ENCODE measurements at places on chromosomes 12 and 14. TPM values are rescaled to one million over a fixed set of nuclear protein-coding genes. Genes with fewer than 3 reads are reported as not detected.

ANAPC7 gene
- total RNA-seq, result 41.5 TPM

- no peak for DNase-seq
These were observed 73.5 kb upstream of the SAV1 start for GRCh38 chr14:50741567-50741966.

GRCh38 chr14:100578552-100578951 lies 8.7 kb downstream of the BEGAIN start:
- no peak for DNase-seq

GRCh38 chr12:78120866-78121560 lies 290.3 kb downstream of the NAV3 start:
- peak; percentile 44 for DNase-seq

DNA sequence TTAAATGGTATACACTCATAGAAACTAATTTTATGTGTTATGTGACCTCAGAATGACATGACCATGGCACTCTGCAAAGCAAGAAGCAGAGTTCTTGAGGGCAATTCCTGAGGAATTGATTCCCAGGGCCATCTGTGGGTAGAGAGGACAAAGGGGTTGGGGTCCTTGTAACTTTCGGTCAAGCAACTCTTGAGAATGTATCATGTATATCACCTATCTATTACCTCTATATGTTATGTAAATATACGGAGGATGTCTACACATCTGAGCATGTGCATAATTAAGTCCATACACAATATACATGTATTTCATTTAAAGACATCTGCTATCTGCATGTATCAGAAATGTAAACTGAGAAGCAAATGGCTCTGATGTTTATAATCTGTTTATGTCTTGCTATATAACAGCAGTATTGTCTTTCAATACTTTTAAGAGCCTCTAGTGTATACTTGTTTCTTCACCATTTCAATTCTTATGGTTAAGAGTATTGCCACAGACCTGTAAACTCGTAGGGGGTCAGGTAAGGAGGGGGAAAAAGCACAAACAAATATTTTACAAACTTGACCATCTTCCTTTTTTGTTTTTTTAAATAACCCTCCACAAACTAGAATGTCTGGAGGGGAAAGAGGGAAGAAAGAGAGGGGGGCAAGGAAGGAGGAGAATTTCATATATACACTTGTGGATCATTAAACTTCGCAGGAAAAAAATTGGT lies 4.5 kb downstream of the FOXA1 start:
- no peak for DNase-seq

KERA gene
- not detected for total RNA-seq

GRCh38 chr12:24304285-24304684 lies 354.8 kb upstream of the SOX5 start:
- DNase-seq, result no peak

GRCh38 chr14:77270361-77271112 lies 469 bp downstream of the NGB start:
- no peak for DNase-seq

- no peak for DNase-seq
These were observed 26.2 kb downstream of the BCL11B start for GRCh38 chr14:99245564-99246511.

LRP1-AS gene
- not detected for total RNA-seq

SDR9C7 gene
- not detected for total RNA-seq

SLC8A3 gene
- total RNA-seq, result not detected

MUCL1 gene
- total RNA-seq, result not detected

GRCh38 chr12:81095501-81096232 lies 17.8 kb downstream of the ACSS3 start:
- no peak for DNase-seq

DNA sequence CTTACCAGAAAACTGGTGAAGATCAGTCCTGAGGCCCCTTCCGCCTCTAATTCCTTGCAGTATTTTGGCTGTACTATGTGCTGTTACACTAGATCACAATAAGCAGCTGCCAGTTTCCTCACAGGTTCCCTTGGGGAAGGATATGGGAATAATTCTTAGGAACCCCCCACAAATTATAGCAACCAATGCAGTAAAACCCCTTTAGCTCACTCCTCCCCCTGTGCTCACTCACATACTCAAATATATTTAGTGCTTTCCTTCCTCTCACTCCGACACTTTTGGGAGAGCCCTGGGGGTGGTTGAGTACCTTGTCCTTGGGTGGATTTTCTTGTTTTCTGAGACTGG lies 162.7 kb downstream of the ETV6 start:
- DNase-seq, result no peak

DNA sequence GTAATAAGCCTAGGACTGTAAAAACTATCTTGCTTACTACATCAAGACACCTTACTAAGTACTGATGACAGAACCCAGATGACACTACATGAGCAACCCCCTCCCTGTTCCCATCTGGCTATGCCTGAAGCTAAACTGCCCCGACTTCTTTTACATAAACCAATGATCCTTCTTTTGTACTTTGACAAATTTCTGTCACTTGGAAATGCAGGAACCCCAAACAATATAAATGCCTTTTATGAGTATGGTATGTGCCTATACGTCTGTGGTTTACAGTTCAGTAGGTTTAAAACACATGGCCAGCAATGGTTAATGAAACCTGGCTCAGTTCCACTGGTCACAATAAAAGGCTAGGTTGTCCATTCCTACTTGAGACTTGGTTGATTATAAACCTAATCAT lies 6.1 kb downstream of the SYCP3 start:
- DNase-seq, result no peak

GRCh38 chr12:31306866-31307265 lies 19.1 kb downstream of the SINHCAF start:
- no peak for DNase-seq

NKX2-1 gene
- total RNA-seq, result not detected

PLEKHA5 gene
- 11.7 TPM for total RNA-seq

DNA sequence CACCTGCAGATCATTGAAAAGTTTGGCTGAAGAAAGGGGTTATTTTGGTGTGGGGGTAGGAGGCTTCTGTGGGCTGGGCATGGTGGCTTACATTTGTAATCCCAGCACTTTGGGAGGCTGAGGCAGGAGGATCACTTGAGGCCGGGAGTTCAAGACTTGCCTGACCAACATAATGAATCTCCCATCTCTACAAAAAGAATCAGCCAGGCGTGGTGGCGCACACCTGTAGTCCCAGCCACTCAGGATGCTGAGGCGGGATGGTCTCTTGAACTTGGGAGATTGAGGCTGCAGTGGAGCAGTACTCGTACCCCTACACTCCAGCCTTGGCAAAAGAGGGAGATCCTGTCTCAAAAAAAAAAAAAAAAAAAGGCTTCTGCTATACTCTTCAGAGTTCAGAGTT lies 7.0 kb downstream of the DDIT3 start:
- DNase-seq, result no peak

- DNase-seq, result no peak
These were observed 130.7 kb downstream of the SMOC1 start for GRCh38 chr14:70009961-70010360.

SAMD15 gene
- 3.3 TPM for total RNA-seq

GRCh38 chr12:75699728-75700496 lies 188.5 kb upstream of the KRR1 start:
- DNase-seq, result no peak

ERP27 gene
- total RNA-seq, result not detected

JDP2 gene
- 8.8 TPM for total RNA-seq

GRCh38 chr14:28502517-28502916 lies 264.1 kb upstream of the FOXG1 start:
- no peak for DNase-seq

DNA sequence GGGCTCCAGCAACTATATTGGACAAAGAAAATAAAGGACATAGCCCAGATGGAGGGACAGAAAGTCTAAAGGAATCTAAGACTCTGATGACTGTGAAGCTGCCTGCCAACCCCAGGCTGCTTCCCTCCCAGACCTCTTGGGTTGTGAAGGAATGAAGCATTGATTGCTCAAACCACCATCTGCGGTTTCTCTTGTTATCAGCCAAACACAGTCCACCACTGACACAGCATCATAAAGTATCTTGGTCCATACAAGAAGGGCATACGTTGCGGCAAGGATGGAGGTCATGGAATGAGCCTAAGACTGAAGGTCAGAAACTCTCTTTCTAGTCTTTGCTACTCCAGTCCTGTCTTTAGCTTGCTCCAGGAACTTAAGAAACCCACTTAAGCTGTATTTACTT lies 58.5 kb upstream of the PLXNC1 start:
- no peak for DNase-seq

GRCh38 chr12:20482491-20483054 lies 114.2 kb downstream of the PDE3A start:
- DNase-seq, result no peak

FAM222A gene
- 1.0 TPM for total RNA-seq

SLCO1A2 gene
- not detected for total RNA-seq

- DNase-seq, result no peak
These were observed 19.2 kb downstream of the XRCC3 start for GRCh38 chr14:103696070-103696402.

- DNase-seq, result no peak
These were observed 271.0 kb downstream of the ALG10B start for GRCh38 chr12:38587594-38587993.

GRCh38 chr12:127282786-127283565 lies 984.0 kb upstream of the TMEM132C start:
- DNase-seq, result no peak

SIX6 gene
- total RNA-seq, result not detected

GRCh38 chr14:42944284-42944683 lies 1337.6 kb downstream of the LRFN5 start:
- DNase-seq, result no peak

- peak; percentile 39 for DNase-seq
These were observed 6.8 kb upstream of the HNF1A start for GRCh38 chr12:120971299-120972180.

GRCh38 chr14:34668111-34668510 lies 38.2 kb upstream of the SNX6 start:
- no peak for DNase-seq

KANSL2 gene
- total RNA-seq, result 32.3 TPM

KLHDC2 gene
- 28.6 TPM for total RNA-seq

GRCh38 chr14:41916313-41916712 lies 309.6 kb downstream of the LRFN5 start:
- DNase-seq, result no peak

GRCh38 chr12:32755654-32756475 lies at the start of gene YARS2:
Gene YARS2, minus strand, starts transcription at chr12:32755897. Its CDS starts 23 bp downstream, at chr12:32755874.
- DNase-seq, result peak; percentile 95

KLRC1 gene
- not detected for total RNA-seq

IPO8 gene
- total RNA-seq, result 23.0 TPM

All from glomerular endothelial cell (primary cell).